Activated CD4-positive, alpha-beta memory T cell treated with anti-CD3 and anti-CD28 coated beads, Interleukin-2, amount 10 ng/mL, durations not matched to agents 7 days and 5 days (primary cell): ENCODE measurements at places on chromosomes 7 and 10. TPM values are rescaled to one million over a fixed set of nuclear protein-coding genes. Genes with fewer than 3 reads are reported as not detected.
A peak's percentile ranks its signal among the peaks of the same experiment; 100 is the strongest.

DNA sequence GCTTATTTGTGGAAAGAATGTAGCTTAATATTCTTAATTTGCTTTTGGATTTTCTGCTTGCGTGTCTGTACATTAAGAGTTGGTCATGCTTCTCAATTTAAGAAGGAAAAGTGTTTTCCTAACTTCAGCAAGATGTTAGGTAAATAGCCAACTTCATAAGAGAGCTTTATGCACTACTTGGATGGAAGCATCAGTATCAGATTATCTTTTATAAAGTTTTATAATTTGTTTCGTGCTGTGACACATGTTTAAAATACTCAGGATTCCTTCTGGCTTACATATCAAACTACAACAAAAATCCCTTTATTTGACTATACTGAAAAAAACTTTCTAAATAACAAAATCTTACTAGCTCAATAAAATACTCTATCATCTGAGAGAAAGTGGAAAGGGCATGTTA is 34.8 kb upstream of the AGR2 start:
- H3K27me3 ChIP-seq = peaks cover 8% of the 10 kb centered on the region
- H3K36me3 ChIP-seq = no peaks in the 10 kb centered on the region
- no peaks in the 10 kb centered on the region for H3K4me1 ChIP-seq
- no peak for DNase-seq

DNA sequence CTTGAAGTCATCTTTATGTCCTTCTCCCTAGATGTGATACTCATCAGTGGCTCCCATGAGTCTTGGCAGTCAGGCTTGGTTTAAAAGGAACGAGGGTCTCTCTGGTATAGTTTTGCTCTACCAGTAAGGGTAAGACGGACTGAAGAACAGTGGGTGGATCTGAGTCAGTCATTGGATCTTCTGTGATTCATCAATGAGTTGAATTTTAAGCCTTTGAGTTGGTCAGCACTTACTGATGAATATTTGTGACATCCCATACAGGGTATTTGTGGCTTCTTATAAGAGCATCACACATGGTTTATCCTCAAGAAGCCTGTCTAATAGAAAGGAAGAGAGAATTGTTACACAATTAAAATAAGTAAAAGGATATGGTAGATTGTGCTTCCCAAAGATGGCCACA is 87.3 kb upstream of the NAMPT start:
- DNase-seq = no peak
- H3K36me3 ChIP-seq = no peaks in the 10 kb centered on the region

GRCh38 chr10:132397036-132397541 is at the start of gene PWWP2B:
Gene PWWP2B (plus strand): TSS chr10:132397200. CDS start chr10:132397227, 27 bp downstream.
- peak; percentile 59 for DNase-seq
- peaks cover 9% of the 10 kb centered on the region for H3K4me1 ChIP-seq
- peak within 1 kb of the TSS; percentile 79 for H3K4me3 ChIP-seq
- H3K27ac ChIP-seq = peak within 1 kb of the TSS; percentile 29
- H3K36me3 ChIP-seq = no peaks in the 10 kb centered on the region

GRCh38 chr10:30806850-30807249 is 177.3 kb upstream of the LYZL2 start:
- no peak overlapping the region for H3K4me3 ChIP-seq
- no peak overlapping the region for H3K27ac ChIP-seq
- H3K4me1 ChIP-seq = peaks cover 8% of the 10 kb centered on the region
- H3K27me3 ChIP-seq = no peaks in the 10 kb centered on the region
- H3K36me3 ChIP-seq = no peaks in the 10 kb centered on the region
- no peak for DNase-seq

DNA sequence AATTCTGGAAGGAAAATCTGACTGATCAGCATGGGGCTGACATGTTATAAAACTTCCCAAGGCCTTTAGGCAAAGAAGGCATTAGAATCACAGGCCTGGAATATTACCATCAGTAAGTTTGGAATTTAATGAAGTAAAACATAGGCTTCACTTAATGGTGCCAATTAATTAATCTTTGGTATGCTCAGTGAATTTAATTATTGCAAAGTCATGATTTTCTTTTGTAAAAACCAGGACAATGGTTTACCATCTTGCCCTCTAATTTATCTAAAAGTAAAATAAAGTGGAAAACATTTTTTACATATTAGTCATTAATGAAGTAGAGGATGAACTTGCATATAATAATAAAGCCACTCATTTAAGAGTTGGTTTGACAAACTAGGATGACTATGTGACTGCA is 220.3 kb downstream of the SEC23IP start:
- H3K4me3 ChIP-seq = no peak overlapping the region
- H3K36me3 ChIP-seq = no peaks in the 10 kb centered on the region
- H3K4me1 ChIP-seq = no peaks in the 10 kb centered on the region
- no peaks in the 10 kb centered on the region for H3K27me3 ChIP-seq

GRCh38 chr7:65840446-65840845 is 32.4 kb upstream of the VKORC1L1 start:
- H3K4me1 ChIP-seq = peaks cover 7% of the 10 kb centered on the region
- no peak overlapping the region for H3K4me3 ChIP-seq
- no peaks in the 10 kb centered on the region for H3K27me3 ChIP-seq
- peak overlapping the region; percentile 58 for H3K27ac ChIP-seq
- peak; percentile 60 for DNase-seq

- no peak for DNase-seq
- no peaks in the 10 kb centered on the region for H3K4me1 ChIP-seq
- no peaks in the 10 kb centered on the region for H3K36me3 ChIP-seq
- no peaks in the 10 kb centered on the region for H3K27me3 ChIP-seq
Observed at GRCh38 chr7:95316588-95316987, 7.7 kb downstream of the PON1 start.

DNA sequence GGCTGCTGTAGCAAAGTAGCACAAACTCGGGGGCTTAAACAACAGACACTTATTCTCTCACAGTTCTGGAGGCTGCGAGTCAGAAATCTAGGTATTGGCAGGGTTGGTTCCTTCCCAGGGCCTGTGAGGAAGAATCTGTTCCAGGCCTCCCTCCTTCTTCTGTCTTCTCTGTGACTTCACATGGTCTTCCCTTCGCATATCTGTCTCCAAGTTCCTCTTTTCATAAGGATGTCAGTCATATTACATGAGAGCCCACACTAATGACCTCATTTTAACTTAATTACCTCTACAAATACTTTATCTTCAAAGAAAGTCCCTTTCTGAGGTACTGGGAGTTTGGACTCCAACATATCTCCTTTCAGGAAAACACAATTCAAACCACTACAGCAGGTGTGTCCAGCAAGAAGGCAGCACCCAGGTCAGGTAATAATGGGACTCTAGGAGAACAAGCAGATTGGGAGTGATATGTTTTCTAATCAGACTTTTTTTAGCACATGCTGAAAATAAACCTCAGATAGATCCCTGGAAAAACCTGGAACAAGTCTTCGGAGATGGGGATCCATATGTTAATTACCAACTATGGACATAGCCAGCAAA is 11.7 kb downstream of the CREB5 start:
- H3K4me3 ChIP-seq = no peak overlapping the region
- no peaks in the 10 kb centered on the region for H3K4me1 ChIP-seq
- peaks cover 11% of the 10 kb centered on the region for H3K27me3 ChIP-seq
- no peaks in the 10 kb centered on the region for H3K36me3 ChIP-seq

- peaks cover 5% of the 10 kb centered on the region for H3K4me1 ChIP-seq
- H3K36me3 ChIP-seq = no peaks in the 10 kb centered on the region
- DNase-seq = no peak
- H3K27ac ChIP-seq = no peak overlapping the region
- H3K27me3 ChIP-seq = peaks cover 21% of the 10 kb centered on the region
Observed at GRCh38 chr10:15363031-15363430, 8.1 kb downstream of the FAM171A1 start.

DNA sequence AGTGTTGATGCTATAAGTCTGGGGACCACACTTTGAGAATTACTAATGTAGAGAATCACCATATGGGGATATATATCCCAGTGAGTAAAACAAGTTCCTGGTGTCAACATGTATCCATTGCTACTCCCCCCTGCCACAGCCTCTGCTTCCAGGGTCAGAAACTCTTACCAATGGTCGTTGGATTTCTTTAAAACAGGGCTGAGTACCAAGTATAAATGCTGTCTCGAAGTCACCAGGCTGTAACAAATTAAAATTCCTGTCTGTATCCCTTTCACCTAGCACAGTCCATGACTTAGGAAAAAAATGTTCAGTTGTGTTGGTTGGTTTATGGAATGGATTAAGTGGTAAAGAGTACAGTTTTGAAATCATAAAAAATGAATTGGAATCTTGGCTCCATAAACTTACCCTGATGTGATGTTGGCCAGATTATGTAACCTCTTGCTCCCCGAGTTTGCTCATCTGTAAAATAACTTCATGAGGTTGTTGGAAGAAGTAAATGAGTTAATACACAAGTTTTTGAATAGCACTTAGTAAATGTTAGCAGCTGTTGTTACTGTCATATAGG is 364.0 kb upstream of the LRGUK start:
- no peaks in the 10 kb centered on the region for H3K27me3 ChIP-seq
- no peak overlapping the region for H3K4me3 ChIP-seq
- no peaks in the 10 kb centered on the region for H3K36me3 ChIP-seq
- no peaks in the 10 kb centered on the region for H3K4me1 ChIP-seq

- H3K36me3 ChIP-seq = no peaks in the 10 kb centered on the region
- H3K27ac ChIP-seq = no peak overlapping the region
- H3K4me1 ChIP-seq = peaks cover 7% of the 10 kb centered on the region
- H3K27me3 ChIP-seq = peaks cover 4% of the 10 kb centered on the region
- H3K4me3 ChIP-seq = no peak overlapping the region
- peak; percentile 26 for DNase-seq
Observed at GRCh38 chr10:89793649-89794254, 92.4 kb downstream of the KIF20B start.

- H3K4me1 ChIP-seq = peaks cover 5% of the 10 kb centered on the region
- no peak overlapping the region for H3K4me3 ChIP-seq
- no peak for DNase-seq
- no peaks in the 10 kb centered on the region for H3K36me3 ChIP-seq
- no peak overlapping the region for H3K27ac ChIP-seq
Observed at GRCh38 chr10:3237530-3237929, 64.9 kb upstream of the PITRM1 start.

DNA sequence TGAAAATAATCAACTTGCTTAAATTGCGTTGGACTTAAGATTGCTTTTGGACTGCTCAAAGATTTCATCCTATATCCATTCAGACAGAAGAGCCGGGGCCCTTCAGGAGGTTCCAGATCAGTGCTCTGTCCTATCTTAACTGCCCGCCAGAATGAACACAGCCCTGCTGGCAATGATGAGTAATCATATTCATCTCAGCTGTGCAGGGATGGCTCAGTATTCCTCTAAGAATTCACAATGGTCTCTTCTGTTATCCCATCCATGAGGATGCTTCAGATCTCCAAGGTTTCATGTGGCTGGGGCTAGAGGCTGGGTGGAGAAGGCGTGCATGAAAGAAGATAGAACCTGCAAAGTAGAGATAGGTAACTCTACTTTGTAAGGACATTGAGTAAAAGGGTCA is 80.0 kb upstream of the NPVF start:
- H3K4me1 ChIP-seq = no peaks in the 10 kb centered on the region
- peaks cover 15% of the 10 kb centered on the region for H3K27me3 ChIP-seq
- no peak for DNase-seq
- H3K36me3 ChIP-seq = no peaks in the 10 kb centered on the region

DNA sequence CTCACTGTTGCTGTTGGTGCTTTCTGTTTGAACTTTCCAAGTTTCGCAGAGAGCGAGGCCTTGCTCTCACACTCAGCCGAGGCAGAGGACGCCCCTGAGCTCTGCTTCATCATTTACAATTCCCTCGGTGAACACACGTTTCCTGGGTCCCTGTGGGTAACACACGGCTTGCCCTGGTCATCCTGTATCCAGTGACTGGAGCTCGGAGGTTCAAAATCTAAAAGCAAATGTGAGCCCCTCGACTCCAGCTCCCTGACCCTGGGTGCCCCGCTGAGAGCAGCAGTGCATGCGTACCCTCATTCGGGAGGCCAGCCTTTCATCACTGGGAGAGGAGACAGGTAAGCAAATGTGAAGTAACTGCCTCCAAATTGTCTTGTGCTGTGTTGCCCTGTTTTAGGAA is 5.8 kb downstream of the CNPY1 start:
- H3K27ac ChIP-seq = no peak overlapping the region
- no peak for DNase-seq
- H3K27me3 ChIP-seq = peaks cover 20% of the 10 kb centered on the region
- no peaks in the 10 kb centered on the region for H3K4me1 ChIP-seq
- no peaks in the 10 kb centered on the region for H3K36me3 ChIP-seq
- no peak overlapping the region for H3K4me3 ChIP-seq

VAX1 gene
- not detected for total RNA-seq

GPER1 gene
- total RNA-seq = not detected

GCK gene
- total RNA-seq = not detected

NME8 gene
- not detected for total RNA-seq

WEE2 gene
- total RNA-seq = not detected
